Stimulated activated CD4-positive, alpha-beta T cell treated with anti-CD3 and anti-CD28 coated beads, Interleukin-12 subunit alpha, Interleukin-12 subunit beta, amount 100 ng/mL, for 24 hours (primary cell): ENCODE measurements at places on chromosomes 7 and 10.
A peak's percentile ranks its signal among the peaks of the same experiment; 100 is the strongest.

DNA sequence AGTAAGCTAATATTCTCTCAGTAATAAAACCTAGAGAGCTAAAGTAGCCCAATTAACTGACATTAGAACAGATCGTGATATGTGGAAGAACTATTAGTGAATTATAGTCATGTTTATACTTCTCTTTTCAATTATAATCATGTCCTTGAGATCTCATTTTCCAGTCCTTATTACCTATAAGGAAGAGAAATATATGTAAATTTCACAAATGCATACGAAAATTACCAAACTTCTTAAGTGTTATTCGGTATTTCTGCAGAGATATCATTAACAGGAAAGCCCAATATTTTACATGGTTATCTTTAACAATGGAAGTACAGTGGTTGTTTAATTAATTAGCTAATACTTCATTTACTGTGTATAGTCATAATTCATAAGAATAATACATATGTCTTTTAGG is 110.7 kb downstream of the PTEN start:
- no peak for DNase-seq

- peak; percentile 49 for DNase-seq
Observed at GRCh38 chr10:30751678-30752331, 122.3 kb upstream of the LYZL2 start.

DNA sequence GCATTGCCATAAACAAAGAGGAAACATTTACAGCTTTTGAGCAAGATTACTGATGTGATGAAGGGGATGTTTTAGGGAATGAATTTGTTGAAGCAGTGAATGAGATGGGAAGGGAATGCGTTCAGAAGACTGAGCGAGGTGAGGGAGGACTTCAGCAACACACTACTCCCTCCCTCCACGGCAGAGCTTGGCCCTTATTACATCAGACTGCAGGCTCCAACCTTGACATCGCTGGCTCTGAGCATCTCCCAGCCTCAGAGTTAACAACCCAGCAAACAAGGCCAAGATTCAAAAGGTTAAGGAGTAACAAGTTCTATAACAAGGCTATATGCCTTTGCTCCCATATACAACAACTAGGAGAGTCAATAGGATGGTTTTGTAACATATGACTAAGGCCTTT is 164.4 kb downstream of the ELMO1 start:
- no peak for DNase-seq

GRCh38 chr10:52875336-52875735 is 102.8 kb upstream of the MBL2 start:
- DNase-seq: no peak

DNA sequence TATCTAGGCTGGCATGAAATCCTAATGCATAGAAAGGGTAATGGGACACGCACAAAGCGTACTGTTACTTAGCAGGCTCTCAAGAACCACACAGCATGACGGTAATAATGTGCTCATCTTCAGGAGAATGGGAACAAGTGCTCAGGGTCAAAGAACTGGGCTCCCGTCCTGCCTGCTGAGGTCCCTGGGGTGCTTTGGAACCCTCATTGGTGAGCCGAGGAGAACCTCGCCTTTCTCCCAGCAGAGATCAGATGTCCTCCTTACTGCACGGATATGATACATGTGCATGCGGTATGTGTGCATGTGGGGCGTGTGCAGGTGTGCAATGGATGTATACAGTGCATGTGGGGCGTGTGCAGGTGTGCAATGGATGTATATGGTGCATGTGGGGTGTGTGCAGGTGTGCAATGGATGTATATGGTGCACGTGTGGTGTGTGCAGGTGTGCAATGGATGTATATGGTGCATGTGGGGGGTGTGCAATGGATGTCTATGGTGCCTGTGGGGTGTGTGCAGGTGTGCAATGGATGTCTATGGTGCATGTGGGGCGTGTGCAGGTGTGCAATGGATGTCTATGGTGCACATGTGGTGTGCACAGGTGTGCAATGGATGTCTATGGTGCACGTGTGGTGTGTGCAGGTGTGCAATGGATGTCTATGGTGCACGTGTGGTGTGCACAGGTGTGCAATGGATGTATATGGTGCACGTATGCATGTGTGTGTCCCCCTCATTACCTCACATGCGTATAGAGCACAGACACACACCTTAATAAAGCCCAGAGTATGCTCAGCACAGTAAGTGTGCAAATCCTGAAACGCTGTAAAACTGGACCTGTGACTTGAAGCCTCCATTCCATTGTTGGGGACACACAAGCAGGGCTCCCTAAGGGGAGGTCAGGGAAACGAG is 336.3 kb downstream of the PTPRN2 start:
- DNase-seq: no peak

DNA sequence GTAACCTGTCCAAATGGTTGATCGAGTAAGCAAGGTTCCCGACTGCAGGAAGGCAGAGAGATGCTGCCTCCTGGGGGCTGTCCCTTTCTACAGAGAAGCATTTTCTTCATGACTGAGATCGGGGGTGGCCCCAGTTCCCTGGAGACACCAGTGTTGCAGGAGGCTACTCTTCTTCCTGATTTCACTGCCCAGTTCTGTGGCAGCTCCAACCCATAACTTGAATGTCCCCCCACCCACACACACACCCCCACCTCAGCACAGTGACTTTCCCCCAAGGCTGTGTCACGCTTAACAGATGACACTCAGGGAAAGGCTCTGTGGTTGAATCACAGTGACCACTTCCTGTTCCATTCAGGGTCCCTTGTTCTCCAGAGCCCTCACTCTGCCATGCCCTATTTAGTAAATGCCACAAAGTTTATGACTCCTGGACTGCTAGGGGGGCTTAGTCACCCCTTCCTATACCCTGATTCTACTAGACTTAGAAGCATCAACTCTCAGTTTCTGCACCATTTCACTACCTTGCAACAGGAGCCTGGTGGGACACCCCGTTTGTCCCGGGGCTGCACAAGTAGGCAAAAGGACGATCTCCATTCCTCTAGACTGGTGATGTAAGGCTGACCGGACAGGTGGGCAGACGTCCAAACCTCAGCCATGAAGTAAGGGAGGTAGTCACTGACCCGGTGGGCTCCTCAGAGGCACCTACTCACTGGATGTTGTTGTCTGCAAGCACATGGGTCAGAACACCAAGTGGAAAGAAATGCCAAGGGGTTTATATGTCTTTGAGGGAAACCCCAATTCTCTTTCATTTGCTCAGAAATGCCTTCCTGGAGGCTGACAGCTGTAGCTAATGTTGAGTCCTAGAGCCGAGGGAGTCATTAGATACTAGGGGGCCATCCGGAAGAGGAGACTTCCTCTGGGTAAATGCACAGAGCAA is 31.3 kb upstream of the SMC3 start:
- peak; percentile 71 for DNase-seq
